ENCODE measurements at places on chromosomes 7 and 10.

DNA sequence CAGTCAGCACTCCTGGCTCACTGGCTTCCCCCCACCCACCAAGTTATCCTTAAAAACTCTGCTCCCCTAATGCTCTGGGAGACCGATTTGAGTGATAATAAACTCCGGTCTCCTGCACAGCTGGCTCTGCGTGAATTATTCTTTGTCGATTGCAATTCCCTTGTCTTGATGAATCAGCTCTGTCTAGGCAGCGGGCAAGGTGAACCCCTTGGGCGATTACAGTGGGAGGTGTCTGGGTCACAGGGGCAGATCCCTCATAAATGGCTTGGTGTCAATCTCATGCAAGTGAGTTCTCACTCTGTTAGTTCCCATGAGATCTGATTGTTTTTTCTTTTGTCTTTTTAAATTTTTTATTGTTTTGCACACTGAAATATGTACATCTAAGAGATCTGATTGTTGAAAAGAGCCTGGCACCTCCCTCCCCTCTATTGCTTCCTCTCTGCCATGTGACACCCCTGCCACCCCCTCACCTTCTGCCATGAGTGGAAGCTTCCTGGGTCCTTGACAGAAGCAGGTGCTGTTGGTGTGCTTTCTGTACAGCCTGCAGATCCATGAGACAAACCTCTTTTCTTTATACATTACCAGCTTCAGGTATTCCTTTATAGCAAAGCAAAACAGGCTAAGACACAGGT lies 20.5 kb downstream of the OTUD1 start:
- no peak for DNase-seq

DNA sequence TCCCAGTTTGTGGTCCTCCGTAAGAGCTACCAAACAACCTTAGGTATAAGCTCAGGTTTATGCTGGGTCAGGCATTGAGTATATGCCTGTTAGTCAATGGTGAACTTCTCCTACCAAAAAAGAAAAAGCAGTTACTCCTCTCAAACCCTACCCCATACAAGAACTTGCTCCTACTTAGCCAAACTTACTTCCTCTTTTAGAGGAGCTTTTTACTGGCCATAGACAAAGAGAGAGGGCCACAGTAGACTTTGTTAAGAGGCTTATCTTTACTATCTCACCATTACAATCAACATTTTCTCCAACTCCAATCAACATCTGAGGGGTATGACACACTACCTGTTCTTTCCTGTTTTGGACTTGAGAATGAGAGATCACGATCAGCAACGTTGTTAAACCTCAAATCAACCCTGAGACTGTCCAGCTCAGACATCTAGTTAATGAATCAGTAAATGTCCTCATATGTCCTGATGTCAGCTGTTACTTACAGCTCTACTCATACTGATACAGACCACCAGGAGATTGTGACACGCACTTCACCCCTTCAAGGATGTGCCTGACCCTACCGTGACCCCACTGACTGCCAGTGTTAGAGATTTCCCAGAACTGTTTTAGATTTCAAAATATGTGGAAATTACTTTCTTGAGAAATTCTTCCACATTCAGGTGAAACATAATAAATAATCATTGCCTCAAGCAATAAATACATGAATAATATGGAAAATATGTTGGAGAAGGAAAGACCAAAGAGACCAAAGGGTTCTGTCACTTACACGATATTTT lies 18.4 kb upstream of the CCDC71L start:
- DNase-seq, result no peak

- no peak for DNase-seq
Measured at GRCh38 chr7:138126928-138127327, 50.7 kb downstream of the AKR1D1 start.

DNA sequence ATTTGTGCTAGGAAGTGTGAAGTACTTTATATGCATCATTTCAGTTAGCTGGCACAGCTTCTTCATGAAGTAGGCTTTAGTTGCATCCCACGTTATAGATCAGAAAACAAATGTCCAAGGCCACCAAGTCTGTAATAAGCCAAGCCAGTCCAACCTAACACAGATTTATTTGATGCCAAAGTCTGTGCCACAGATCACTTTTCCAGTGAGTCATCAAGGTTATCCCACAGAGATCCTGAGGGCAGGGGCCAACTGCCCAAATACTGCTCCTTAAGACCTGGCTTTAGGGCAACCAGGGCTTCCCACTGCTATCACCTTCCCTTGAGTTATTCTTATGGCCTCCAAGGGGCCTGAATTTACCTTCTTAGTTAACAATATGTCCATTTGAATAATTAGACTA lies 1340.4 kb downstream of the XPNPEP1 start:
- DNase-seq, result no peak

DNA sequence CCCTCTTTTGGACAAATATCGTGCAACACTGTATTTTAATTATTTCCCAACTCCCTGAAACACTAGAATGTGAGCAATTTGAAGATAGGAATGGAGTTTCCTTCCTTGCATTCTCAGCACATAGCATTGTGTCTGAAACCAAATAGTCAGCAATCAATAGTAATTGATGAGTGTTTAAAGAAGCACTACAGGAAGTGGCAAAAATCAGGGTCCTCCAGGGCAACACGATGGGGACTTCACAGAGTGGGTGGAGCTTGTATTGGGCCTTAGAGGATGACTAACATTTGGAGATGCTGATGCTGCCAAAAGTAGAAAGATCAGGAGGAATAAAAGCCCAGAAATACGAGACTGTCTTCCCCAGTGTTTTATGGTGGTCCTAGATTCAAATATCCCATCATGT lies 94.9 kb downstream of the NPSR1 start:
- no peak for DNase-seq

Measured in brain pericyte (primary cell).